ENCODE measurements at places on chromosomes 7 and 10.
A peak's percentile ranks its signal among the peaks of the same experiment; 100 is the strongest.

DNA sequence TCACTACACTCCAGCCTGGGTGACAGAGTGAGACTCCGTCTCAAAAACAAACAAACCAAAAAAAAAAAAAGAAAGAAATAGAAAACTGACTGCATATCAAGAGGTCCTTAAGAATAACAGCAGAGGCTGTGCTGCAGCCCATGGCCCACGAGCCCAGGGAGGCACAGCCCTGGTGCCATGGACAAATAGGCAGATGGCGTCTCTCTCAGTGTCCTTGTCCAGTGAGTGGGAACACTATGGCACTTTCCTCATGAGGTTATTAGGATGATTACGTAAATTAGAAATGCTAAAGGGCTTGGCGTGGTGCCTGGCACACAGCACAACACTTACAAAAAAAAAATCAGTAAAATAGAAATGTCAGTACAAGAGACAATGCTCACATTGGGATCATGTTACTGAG is 33.4 kb upstream of the PFKP start:
- DNase-seq = no peak

DNA sequence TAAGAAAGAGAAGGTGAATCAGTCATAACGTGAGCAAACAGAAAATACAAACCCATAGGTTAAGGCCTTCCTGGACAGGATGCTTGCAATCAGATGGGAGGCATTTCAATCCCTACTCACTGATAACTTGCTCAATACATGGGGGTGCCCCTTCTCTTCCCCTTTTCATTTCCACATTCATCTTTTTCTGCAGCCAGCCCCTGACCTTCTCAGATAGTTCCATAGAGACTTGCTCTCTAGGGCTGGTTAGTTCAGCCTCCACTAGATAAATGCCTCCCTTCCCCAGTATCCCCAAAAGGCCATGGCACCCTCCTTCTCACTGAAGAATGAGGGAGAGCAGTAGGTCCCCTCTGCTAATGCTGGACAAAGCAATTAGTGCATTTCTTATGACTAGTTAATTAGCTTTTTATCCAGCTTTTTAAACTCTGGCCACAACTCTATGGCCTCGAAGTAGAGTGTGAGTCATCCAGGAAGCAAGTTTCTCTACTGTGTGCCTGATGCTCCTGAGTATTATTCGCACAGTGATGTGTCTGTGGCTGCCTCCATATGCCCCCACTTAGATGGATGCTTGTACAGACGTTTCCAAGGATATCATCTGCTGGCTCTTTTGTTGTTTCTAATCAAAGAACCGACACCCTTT is 12.7 kb downstream of the CHN2 start:
- no peak for DNase-seq

DNA sequence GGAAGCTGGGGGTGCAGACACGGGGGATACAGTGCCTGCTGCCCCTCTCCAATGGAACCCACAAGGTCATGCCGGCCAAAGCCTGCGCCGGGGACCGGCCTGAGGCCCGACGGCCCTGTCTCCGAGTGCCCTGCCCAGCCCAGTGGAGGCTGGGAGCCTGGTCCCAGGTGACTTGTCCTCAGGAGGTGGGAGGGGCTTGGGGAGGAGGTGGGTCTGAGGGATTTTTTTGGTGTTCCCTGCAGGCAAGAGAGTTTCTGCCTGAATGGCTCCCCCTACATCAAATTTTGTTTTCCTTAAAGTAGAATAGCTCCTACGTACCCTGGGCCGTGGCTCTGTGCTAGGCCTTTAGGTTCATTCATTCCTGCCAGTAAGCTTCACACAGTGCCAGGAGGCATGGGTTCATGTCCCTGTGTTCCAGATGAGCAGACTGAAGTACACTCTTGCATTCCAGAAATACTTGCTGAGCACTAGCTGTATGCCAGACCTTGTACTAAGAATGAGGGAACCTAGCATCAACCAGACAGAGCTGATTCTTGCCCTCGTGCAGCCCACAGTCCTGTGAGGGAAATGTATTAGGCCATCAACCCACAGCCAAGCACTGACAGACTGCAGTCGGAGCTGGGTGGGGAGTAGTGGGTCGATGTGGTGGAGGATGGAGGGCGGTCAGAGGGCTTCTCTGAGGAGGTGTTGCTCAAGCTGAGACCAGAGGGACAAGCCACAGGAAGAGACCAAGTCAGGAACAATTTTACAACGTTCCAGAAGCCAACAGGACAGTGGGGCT is 31.1 kb downstream of the TBATA start:
- no peak for DNase-seq

DNA sequence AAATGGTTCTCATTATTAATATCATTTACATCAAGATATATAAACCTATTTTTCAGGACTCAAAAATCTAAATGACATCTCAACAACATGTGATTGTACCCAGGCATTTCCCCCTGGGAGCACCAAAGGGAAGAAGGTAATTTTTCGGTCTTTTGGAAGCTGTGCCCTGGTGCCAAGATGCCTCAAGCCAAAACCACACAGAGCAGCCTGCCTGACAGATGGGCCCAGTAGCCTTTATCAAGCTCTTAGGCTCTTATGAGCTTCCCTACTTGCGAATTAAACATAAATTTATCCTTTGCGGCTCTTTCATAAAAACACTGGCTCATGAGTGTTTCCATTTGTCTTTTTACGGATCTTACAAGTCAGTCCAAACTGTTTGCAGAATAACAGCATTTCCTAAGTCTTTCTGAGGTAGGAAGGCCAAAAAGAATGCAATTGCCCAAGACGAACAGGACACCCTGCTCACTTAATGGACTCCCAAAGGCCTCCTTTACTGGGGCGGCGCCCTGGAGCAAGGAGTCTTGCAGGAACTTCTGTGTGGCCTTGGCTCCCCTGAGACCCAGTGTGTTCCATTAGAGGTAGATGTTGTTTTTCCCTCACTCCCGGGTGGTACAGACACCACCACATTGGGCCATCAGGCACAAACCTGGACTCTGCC is 4.1 kb upstream of the RASSF4 start:
- no peak for DNase-seq

DNA sequence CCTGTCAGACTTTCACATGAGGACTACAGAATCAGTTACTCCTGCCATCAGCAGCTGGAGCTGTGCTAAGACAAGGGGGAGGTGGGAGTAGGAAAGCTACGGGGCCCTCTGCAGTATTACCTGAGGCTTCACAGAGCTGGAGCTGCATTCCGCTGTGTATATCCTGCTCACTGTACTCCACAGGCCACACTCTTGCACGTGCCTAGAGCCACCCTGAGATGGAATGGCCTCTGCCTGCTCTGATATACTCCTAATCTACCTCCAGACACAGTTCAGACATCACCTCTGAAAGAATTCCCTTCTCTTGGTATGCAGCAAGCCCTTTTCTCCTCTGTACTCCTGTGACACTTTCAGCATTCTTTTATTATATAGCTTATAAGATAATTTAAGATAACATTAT is 34.8 kb downstream of the TRDMT1 start:
- no peak for DNase-seq

- DNase-seq = no peak
These were observed 217.1 kb downstream of the ZNF248 start for GRCh38 chr10:37640301-37640700.

DNA sequence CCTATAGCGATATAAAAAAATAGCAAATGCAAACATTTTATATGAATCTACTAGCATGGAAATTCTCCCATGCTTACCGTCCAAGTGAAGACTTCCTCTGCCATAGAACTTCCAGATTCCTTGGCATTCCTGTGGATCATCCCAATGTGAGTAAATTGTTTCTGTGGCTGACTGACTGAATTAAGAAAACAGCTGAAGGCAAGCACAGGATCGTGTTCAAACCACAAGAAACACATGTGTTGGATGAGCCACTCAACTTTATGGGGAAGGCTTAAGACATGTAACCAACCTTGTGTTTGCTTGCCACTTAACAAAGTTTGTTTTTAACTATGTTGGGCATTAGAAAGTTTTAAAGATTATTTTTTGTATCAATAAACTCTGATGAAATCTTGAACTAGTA is 2.6 kb upstream of the MYPN start:
- peak; percentile 39 for DNase-seq

- no peak for DNase-seq
These were observed 4.7 kb upstream of the EBLN1 start for GRCh38 chr10:22222236-22223190.

- no peak for DNase-seq
These were observed 324.8 kb upstream of the PHYHIPL start for GRCh38 chr10:58851606-58852005.

- no peak for DNase-seq
These were observed 717.6 kb downstream of the GRM8 start for GRCh38 chr7:126535176-126535575.

DNA sequence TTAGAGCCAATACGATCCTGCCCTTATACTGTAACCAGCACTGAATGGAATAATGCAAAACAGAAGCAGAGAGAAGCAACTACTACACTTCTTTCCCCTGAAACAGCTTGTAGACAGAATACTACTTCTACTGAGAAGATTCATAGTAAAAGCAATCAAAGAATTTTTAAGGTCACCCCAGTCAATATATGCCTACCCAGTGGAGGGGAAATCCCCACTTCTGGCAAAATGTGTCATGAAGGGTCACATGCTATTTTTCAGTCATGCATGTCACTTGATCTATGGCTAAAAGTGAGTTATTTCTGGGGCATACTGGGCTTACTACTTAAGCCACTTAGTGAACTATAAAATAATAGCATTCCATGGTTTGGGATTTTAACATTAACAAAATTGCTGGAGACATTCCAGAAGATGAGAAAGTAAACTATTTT is 25.6 kb downstream of the IRF5 start:
- no peak for DNase-seq

GRCh38 chr10:62761115-62761514 is 43.4 kb upstream of the ADO start:
- no peak for DNase-seq

DNA sequence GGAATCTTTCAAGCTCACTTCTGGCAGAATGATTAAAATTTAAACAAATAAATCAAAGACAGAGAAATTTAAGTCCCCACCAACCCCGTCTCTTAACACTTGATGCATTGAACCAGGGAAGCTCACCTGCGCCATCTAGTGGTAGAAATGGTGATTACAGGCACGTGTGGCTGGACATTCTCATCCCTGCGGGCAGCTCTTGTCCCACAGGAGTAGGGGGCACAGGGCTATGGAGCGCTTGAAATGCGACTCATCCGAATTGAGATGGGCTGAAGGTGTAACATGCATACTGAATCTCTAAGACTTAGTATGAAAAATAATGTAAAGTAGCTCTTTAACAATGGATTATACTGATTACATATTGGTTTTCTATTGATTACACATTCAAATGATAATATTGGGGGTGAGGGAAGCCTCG is 24.8 kb upstream of the SLIT1 start:
- DNase-seq = no peak

GRCh38 chr7:140841166-140841715 is 83.5 kb downstream of the BRAF start:
- no peak for DNase-seq

DNA sequence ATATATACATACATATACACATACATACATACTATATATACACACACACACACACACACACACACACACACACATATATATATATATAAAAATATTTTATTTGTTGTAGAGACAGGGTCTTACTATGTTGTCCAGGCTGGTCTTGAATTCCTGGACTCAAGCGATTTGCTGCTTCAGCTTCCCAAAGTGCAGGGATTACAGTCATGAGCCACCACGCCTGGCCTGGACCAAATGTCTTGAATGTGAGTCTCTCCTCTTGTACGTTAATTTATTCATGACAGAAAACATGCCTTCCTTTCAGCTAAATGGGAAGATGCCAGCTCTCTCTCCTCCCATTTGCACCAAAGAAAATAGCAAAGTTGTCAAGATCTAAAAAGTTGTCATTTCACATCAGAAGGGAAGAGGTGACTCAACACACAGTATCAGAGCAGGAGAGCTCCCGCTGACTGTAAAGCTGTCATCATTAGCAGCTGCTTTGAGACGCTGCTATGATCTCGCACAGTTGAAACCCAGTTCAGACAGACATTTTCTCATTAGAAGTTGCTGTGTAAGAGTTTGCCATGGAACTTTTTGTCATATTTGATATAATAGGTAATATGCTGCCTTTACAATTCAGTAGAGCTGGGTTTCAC is 224.3 kb downstream of the SFMBT2 start:
- no peak for DNase-seq

GRCh38 chr7:131173145-131173890 is 154.4 kb upstream of the MKLN1 start:
- no peak for DNase-seq

GRCh38 chr10:128152741-128153580 is 26.7 kb upstream of the MKI67 start:
- DNase-seq = no peak

DNA sequence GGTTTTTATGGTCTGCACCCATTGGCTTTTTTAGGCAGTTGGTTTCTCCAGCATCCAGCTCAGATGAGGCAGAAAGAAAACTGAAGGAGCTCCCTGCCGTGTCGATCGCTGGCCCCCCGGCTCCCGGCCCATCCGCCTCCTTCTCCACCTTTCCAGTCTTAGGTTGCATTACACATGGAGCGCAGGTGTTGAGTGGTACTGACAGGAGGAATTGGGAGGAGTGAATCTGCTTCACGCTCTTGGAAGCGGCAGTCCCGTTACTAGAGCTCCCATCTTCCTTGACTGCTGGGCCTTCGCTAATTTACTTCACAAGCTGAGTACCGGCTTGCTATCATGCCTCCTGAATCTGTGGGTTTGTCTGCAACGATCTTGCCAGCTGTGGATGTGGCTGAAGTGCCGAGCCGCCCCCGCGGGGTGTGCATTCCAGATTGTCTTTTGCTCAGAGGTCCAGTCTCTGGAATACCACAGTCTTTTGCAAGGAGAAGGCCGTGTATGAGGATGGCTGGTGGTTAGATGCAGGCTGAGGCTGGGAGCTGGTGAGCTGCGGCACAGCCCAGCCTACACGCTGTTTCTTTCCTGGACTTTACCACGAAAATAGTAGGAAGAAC is 17.1 kb downstream of the IQCE start:
- no peak for DNase-seq

DNA sequence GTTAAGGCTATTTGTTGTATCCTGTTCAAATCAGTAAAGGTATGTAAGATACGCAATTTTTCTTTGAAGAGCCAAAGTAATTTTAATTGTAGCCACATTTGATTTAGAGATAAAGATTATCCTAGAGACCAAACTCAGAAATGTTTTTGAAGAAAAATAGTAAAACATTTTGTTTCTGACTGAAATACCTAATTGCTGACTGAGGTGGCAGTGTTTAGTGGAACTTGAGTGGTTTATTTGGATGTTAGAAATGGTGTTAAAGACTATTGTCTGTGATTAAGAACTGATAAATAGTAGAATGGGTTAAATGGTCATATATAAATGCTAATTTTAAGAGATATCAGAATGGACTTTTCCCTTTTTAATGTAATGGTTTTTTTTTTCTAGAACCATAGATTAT is 15.3 kb downstream of the EDRF1 start:
- no peak for DNase-seq

DNA sequence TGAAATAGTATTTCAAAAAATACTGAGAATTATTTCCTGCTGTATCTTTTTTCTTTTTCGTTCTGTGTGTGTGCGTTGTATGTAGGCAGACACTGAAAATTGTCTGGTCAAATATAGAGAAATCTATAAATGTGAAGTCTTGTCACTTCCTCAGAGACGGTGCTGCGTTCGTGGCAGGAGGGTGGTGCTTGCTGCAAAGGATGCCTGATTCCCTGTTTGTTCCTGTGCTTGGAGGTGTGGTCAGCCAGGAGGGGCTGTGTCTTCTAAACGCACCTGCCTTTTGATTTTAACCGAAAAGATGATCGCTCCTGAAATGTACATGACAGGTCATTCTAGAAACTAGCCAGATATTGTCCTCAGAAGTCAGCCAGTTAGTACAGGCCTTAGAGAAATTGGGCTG is 32.5 kb upstream of the PRKAR1B start:
- DNase-seq = no peak

- DNase-seq = no peak
These were observed 534.6 kb upstream of the POM121L12 start for GRCh38 chr7:52500841-52501240.
